G401 (cell line): ENCODE measurements at places on chromosomes 5 and 9.

GRCh38 chr5:34914671-34915138, 599 bp downstream of the RAD1 start:
- no peak for DNase-seq

- DNase-seq = no peak
These were observed 136.5 kb downstream of the CDK5RAP2 start for GRCh38 chr9:120443489-120443888.

DNA sequence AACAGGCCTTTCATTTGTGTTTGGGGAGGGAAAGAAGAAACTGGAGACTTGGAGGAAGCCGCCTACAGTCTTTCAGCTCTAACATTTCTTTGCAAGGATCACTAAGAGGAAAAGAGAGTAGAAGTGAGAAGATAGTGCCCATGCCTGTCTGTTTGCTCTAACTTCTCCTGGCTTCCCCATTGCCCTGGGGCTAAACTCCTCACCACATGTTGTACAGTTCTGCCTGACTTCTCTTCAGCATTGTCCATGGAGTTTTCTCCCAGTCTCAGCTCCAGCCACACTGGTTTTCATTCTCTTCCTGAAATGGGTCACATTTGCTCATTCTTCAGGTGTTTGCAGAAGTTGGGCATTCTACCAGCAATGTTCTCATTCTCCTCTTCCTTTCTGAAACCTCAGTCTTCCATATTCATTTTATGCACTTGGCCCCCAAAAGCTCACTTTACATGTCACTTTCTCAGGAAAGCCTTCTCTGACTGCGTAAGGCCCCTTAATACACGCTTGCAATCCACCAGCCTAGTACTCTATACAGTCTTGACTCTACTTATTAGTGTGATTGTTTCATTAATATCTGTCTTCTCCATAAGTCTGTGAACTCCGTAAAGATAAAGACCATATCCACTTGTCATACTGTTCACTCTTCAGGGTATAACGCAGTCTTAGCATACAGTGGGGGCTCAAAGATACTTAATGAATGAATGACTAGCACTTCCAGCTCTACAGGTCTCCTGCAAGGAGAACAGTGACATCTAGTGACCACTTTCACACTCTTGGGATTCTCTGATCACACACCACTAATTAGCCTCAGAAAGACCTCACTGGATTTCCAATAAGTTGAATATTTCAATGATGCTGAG, 40.2 kb upstream of the TRIM32 start:
- DNase-seq = peak; percentile 72

GRCh38 chr5:98463676-98464075, 309.8 kb upstream of the RGMB start:
- DNase-seq = no peak

DNA sequence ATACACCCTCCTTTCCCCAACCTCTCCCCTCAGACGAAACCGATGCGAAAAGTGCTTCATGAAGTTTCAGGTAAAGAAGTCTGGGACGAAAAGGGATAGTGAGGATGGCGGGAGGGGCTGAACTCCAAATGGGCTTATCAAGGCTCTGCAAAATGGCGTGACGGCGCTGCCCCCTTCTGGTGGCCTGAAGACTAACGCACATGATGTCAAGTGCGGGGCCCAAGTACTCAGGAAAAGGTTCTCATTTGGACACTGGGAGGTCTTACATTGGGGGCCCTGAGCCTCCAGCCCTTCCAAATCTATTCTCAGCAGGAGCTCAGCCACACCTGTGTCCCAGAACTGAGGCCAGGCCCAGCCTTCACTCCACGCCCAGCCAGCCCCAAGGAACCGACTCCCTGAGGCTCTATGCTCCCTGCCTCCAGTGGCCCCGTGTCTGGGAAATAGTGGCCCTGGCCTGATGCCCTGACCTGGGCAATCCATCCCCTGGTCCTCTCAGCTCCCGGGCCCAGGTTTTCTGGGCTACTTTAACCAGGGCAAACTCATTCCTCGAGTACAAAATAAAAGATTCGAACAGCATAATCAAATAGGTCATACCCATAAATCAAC, 119.9 kb downstream of the KCNIP1 start:
- peak; percentile 41 for DNase-seq

DNA sequence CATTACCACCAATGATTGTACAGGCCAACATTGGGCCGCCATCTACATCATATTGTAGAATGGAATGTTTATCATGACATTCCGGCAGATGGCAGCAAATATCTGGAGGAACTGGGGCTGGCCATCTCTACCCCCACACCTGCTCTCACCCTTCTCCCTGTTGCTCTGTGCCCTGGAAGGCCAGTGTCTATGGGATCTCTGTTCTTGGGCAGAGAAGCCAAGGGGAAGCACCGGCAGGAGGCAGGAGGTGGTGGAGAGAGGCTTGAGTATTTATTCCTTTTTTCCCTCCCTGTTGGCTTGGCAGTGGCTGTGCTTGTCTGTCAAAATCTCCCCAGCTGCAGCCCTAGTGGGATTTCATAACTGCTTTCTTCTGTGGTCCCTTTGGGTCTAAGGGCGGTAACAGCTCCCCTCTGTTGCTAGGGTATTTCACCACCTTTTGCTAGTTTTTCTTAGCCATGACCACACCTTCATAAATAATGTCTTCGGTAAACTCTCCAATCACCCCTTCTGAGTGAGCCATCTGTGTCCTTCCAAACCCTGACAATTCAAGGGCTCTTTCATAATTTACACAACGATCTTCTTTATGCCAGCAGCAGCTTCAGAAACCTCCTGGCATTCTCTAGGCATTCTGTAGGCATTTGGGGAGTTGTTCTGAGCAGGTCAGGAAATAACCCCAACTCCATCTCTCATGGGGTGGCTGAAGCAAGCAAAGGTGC, 225.8 kb downstream of the MELK start:
- DNase-seq = no peak

DNA sequence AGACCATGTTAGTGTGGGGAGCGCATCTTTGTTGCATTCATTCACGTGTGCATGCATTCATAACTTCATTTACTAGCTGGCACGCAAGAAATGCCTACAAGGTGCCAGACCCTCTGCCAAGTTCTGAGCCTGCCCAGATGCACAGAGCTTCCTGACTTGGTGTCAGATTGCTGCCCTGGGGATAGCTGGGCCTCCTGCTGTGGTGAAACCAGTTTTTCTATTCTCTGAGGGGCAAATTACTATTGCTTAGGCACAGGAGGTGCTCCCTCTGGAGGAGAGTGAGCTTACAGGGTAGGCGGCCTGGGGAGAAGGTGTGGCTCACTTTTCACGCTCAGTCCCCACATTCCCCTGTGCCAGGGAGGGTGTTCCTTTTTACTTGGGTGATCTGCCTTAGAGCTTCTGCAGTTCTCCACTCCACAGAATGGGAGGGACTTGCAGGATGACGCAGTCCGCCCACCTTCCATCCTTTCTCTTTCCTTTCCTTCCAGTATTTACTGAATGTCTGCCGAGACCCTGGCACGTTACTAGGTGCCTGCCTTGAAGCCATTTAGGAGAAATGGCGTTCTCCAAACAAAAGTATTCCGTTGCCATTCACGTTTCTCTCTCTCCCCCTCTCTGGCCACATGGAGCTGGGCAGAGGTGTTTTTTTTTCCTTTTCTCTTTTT, 27.9 kb upstream of the CTNNA1 start:
- no peak for DNase-seq

- DNase-seq = no peak
These were observed 457.4 kb downstream of the CCDC171 start for GRCh38 chr9:16010221-16010620.

GRCh38 chr5:134004626-134005416, at the start of gene VDAC1:
VDAC1 (minus strand) TSS chr5:134004975; CDS start chr5:133993012, 11,963 bp downstream.
- DNase-seq = peak; percentile 83

GRCh38 chr9:130008538-130008937, 34.5 kb downstream of the FNBP1 start:
- DNase-seq = no peak

- peak; percentile 34 for DNase-seq
These were observed 157.2 kb downstream of the EFNA5 start for GRCh38 chr5:107513337-107514085.

GRCh38 chr9:93112116-93112863, 16.3 kb downstream of the CARD19 start:
- DNase-seq = no peak

GRCh38 chr5:145104106-145104505, 731.0 kb downstream of the PRELID2 start:
- DNase-seq = no peak

- peak; percentile 64 for DNase-seq
These were observed 488 bp downstream of the VCP start for GRCh38 chr9:35071814-35072460.

GRCh38 chr5:82789095-82789494, 288.1 kb downstream of the TMEM167A start:
- DNase-seq = no peak

DNA sequence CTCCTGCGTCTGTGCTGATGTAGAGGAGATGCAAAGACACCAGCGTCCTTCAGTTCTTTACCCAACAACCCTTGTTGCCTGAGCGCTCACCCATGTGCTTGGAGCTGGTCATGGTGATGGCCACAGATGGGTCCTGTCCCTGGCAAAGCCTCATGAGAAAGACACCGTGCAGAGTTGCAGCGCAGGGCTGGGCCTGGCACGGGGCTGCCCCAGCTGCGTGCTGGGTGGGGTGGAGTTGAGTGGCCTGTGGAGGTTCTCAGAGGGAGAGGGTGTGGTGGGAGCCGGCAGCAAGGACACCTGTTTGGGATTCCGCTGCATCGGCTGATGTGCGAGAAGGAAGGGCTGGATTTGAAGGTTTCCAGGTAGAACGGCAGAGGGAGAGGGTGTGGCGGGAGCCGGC, 125.2 kb upstream of the CACNA1B start:
- DNase-seq = no peak

- no peak for DNase-seq
These were observed 87.2 kb downstream of the ATPSCKMT start for GRCh38 chr5:10162468-10162867.

GRCh38 chr5:147830035-147830434, 1.4 kb downstream of the SPINK1 start:
- DNase-seq = no peak

DNA sequence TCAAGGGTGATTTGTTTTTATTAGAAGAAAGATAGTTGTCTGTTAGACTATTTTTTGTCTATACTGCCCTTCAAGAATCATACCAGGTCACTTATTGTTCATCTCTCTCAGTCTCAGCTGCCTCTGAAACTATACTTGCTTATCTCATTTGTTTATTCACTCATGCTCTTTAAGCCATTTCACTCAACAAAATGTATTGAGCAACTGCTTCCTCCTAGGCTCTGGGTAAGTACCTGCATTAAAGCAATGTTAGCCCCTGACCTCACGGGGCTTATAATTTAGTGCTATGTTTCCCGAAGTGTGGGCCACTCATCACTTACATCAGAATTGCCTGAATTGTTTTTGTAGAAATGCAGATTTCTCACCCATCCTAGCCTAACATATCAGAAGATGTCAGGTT, 100.9 kb downstream of the DPYSL3 start:
- DNase-seq = no peak

DNA sequence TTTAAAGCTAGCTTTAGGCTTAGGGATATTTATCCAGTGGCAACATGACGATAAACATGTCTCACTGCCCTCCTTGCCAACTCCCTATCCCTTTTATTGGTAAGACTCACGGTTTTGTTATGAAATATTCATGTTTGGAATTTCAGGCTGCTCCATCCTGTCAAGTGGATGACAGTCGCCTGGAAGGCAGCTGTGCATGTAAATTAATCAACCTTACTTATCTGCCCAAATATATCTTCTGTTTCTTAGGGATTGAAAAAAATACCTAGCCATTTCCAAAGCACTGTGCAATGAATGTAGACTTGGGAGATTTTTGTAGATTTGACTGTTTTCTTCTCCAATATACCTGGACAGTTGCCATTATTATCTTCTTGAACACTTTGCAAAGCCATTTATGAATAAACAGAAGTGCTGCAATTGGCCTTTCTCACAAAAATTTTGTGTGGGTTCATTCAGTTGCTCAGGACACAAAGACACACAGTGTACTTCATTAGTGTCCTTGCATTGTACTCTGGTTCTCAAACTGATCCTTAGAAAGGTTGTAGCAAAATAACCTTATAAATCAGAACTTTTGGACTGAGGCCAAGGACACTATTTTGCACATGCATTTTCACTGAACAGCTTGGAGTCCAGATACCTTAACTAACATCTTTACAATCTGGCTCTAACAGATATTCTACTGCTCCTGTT, 889.4 kb upstream of the SEMA6A start:
- peak; percentile 47 for DNase-seq

- no peak for DNase-seq
These were observed 53.7 kb downstream of the ENC1 start for GRCh38 chr5:74586856-74587255.

GRCh38 chr9:99221621-99222415, at the start of the genes ALG2 and SEC61B:
ALG2 (minus strand) TSS chr9:99221942; CDS start chr9:99221894, 48 bp downstream.
SEC61B (plus strand) TSS chr9:99222282; CDS start chr9:99222364, 82 bp downstream.
- peak; percentile 94 for DNase-seq

GRCh38 chr9:33418090-33418489, 15.7 kb upstream of the AQP7 start:
- DNase-seq = no peak

DNA sequence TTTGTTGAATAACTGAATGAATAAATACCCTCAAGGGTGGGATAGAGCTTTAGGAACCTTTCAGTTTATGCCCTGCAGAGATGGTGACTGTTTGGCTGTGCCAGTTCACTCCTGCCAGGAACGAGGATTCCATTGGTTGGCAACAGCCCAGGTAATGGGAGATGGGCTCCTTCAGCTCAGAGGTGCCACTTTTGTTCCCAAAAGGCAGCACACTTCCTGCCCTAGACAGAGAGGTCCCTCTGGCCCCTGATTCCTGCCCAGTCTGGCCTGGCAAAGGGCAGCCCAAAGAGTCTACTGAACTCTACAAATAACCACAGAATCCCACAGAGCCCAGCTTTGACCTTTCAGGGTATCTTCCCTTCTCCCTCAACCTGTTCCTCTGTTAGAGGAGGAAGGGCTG, 1.6 kb downstream of the C9orf152 start:
- no peak for DNase-seq

- DNase-seq = no peak
These were observed 18.3 kb downstream of the PSAT1 start for GRCh38 chr9:78314953-78315870.

DNA sequence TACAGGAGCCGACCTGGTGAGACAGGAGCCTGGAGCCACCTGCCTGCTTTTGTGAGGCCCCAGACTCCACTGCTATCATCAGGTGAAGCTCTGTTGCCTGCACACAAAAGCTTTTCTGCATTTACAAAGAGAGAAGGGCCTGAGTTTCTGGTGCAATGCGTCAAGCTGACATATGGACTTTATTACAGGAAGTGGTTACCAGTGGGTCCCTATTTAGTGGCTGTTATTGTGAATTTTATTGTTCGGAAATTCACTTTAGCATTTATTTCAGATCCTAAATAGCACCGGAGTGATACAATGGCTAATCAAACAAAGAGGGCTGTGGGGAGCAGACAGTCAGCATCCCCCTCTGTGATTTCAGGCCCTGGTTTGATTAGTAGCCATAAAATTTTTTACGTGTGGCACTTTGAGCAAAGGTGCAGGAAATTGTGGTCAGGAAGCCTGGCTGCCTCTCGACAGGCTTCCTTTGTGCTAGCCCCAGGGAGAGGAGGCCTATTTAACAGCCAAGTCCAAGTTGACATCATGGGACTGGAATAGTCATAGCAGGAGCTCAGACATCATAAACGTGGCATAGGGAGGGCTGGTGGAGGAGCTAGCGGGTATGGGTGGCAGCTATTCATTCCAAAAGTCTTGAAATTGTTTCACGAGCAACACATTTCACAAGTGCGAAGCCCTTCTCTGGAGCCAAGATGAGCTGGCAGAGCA, 8.4 kb downstream of the TGFBI start:
- DNase-seq = no peak

GRCh38 chr5:172342918-172343317, 59.4 kb upstream of the UBTD2 start:
- DNase-seq = no peak

GRCh38 chr9:20988671-20989315, 42.6 kb downstream of the HACD4 start:
- DNase-seq = peak; percentile 29

GRCh38 chr9:109036744-109037680, 23.7 kb upstream of the CTNNAL1 start:
- DNase-seq = no peak

GRCh38 chr9:130765137-130766020, 69.7 kb upstream of the ABL1 start:
- no peak for DNase-seq
